ENCODE measurements at places on chromosomes 4 and X. TPM values are rescaled to one million over a fixed set of nuclear protein-coding genes. Genes with fewer than 3 reads are reported as not detected.

Gene UGT2A1
- total RNA-seq: 0.33 TPM

Gene TRIM60
- total RNA-seq: not detected

Gene IL13RA1
- total RNA-seq: 61.4 TPM

Gene GATA1
- total RNA-seq: not detected

Gene RADX
- total RNA-seq: under 0.01 TPM

Gene CCNB3
- 0.19 TPM for total RNA-seq

Gene CDS1
- total RNA-seq: not detected

Gene NAT8L
- total RNA-seq: under 0.01 TPM

Gene TNMD
- total RNA-seq: not detected

Gene DCX
- total RNA-seq: not detected

Gene MAGEB2
- not detected for total RNA-seq

Gene FRMD7
- not detected for total RNA-seq

Gene AFP
- total RNA-seq: not detected

Gene GABRQ
- not detected for total RNA-seq

Gene FRG2
- not detected for total RNA-seq

Gene GAB3
- total RNA-seq: 18.0 TPM

Gene MAPK10
- under 0.01 TPM for total RNA-seq

Gene HSD17B13
- not detected for total RNA-seq

Gene ATOH1
- total RNA-seq: not detected

Gene CT45A5
- total RNA-seq: not detected

Gene CFAP99
- 0.19 TPM for total RNA-seq

Gene OCIAD1
- 86.9 TPM for total RNA-seq

Gene CD38
- 0.98 TPM for total RNA-seq

Gene CYTL1
- 101 TPM for total RNA-seq

Gene PCDH10
- total RNA-seq: 4.9 TPM

Gene FHL1
- 49.2 TPM for total RNA-seq

Gene HPGDS
- total RNA-seq: not detected

Gene C1QTNF7
- total RNA-seq: not detected

Gene ODAM
- not detected for total RNA-seq

Gene EFHC2
- total RNA-seq: not detected

Gene FABP2
- not detected for total RNA-seq

Gene SMARCA1
- 28.3 TPM for total RNA-seq

Gene COX7B2
- total RNA-seq: not detected

Gene NSUN7
- not detected for total RNA-seq

Gene TMEM144
- total RNA-seq: 8.3 TPM

Gene ENPEP
- not detected for total RNA-seq

Gene MAGEA8
- not detected for total RNA-seq

Gene GPR143
- total RNA-seq: 5.3 TPM

Gene TRAM1L1
- 1.1 TPM for total RNA-seq

All from vein endothelial cell (primary cell).